ENCODE measurements at places on chromosomes 12 and 14.

DNA sequence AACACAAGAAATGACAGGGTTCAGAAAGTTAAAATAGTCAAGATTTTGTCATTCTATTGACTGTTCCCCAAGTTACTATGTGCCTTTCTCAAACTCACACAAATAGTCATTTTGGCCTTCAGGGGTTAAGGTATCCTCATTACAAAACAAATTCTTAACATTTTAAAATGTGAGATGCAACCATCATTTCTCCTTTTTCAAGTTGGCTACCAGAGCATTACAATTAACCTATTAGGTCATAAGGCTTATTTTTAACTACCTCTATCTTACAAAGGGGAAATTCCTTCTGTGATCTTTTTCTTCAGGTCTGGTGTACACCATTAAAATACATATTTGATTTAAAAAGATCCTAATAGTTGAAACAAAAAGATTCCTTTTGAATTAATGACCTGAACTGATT, 61.2 kb downstream of the SLC38A1 start:
- DNase-seq = no peak

DNA sequence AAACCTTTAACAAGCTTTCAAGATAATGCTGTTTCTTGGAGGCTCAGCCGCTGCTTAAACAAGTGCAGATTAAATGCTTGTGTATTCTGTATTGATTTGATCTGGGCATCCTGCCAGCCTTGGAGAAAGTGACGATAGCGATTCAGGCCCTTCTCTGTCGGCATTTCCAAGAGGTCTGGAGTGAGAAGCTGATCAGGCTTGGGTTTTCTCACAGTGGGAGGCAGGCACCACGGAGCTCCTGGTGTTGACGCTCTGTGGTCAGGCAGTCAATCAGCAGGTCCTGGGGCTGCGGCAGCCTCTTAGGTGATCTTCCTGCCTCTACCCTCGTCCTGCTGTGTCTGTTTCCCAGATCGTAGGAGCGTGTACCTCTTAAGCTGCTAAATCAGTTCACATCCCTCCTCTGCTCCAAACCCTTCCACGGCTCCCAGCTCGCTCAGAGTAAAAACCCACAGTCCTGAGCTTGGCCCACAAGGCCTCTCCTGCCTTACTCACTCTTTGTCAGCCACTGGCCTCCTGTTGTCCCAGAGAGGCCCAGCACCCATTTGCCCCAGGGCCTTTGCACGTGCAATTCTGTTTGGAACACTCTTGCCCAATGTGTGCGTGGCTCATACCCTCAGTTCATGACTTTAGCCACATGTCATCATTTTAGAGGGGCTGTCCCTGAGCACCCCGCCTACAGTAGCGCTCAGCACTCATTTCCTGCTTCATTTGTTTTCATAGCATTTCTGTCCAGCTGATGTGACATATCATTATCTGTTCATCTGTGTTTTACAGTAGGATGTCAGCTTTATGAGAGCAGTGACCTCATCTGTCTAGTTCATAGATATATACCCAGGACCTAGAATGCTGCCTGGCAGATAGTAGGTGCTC, 155.4 kb downstream of the AACS start:
- no peak for DNase-seq

- DNase-seq = no peak
Observed at GRCh38 chr14:51592836-51593235, 58.9 kb upstream of the FRMD6 start.

GRCh38 chr14:65588426-65589140, 176.1 kb downstream of the FUT8 start:
- no peak for DNase-seq

DNA sequence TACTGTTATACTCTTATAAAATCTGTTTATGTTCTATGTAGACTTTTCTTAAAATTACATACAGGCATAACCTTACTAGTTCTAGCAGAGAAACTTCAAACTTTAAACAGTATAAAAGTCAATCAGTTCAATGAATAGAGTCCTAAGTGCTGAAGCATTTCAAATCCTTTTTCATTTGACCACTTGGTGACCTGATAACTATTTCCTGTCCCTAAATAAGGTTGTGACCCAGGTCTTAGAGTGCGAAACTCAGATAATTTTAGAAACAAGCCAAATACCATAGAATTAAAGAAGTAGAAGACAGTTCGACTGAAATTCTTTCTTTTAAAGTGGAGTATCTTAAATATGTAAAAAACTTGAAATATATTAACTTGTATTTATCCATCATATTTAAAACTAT, 96.2 kb upstream of the ALX1 start:
- no peak for DNase-seq

DNA sequence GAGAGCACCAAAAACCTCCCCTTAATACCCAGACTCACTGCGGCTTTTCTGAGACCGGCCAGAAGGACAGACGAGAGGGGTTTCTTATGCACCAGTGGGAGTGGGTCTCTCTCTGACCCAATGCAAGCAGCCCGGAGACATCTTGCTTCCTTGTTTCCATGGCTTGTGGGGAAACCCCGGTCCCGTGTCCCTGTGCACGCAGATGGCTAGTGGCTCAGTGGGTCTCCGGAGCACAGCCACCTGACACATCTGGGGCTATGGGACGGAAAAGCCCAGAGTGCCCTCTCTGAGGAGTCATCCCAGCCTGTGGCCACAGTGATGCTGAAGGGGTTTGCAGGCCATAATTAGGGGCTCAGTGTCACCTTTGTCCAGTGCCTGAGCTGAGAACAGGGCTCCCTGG, 197.6 kb downstream of the PHETA1 start:
- DNase-seq = no peak

DNA sequence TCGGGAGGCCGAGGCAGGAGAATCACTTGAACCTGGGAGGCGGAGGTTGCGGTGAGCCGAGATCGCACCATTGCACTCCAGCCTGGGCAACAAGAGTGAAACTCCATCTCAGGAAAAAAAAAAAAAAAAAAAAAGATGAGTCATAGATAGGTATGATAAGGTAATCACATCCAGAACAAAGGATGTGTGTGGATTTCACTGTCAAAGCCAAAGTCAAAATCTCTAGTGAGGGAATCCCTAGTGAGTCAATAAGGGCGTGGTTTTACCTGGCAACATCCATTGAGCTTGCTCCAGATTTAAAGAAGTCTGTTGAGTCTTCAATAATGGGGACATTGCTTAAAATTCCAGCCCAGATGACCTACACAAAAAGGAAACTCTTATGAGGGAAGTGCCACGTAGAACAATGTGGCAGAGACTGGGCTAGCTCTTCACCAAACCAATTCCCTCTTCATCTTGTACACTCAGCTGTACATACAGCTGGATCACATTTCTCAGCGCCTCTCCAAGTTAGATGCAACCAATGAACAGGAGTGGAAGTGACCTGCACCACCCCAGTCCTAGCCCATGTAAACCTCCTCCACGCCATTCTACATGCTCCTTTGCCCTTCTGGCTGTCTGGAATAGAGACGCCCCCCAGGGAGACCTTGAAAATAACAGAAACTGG, 23.4 kb downstream of the ALDH1L2 start:
- DNase-seq = no peak

DNA sequence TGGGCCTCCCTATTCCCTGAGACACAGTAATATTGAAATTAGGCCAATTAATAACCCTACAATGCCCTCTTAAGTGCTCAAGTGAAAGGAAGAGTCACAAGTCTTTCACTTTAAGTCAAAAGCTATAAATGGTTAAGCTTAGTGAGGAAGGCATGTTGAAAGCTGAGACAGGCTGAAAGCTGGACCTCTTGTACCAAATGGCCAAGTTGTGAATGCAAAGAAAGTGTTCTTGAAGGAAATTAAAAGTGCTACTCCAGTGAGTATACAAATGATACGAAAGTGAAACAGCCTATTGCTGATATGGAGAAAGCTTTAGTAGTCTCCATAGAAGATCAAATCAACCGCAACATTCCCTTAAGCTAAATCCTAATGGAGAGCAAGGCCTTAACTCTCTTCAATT, 140.8 kb downstream of the PTCSC3 start:
- no peak for DNase-seq

DNA sequence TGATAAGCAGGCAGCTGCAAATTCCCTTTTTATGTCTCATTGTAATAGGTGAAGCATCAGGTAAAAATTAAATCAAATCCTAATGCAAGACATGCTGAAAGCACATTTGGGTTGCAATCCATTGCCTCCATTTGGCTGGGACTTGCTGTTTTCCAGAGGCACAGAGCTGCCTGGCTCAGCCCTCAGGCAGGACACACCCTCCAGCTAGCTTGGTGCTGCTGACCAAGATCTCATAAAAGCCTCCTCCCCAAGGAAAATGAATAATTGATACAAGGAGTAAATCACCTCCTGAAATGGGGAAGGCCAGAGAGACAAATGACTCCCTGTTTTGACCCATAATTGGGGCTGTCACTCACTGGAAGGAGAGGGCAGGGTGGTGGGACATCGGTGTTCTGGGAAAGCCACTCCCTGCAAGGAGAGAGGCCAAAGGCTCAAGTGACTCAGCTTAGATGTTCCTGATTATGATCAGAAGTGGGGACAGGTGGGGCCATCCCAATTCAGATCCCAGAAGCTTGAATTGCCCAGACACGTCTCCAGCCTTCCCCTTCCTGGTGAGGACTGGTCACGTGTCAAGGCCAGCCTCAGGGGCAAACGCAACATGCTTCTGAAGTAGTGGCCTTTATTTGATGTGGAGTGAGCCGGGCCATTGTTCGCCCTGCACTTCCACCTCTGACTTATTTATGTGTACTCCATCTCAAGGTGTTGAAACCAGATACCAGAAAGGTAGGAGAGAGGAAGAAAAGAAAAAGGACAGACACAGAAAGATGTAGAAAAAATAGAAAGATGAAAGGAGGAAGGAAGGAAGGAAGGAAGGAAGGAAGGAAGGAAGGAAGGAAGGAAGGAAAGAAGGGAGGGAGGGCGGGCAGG, 773.7 kb downstream of the BCL11B start:
- no peak for DNase-seq

DNA sequence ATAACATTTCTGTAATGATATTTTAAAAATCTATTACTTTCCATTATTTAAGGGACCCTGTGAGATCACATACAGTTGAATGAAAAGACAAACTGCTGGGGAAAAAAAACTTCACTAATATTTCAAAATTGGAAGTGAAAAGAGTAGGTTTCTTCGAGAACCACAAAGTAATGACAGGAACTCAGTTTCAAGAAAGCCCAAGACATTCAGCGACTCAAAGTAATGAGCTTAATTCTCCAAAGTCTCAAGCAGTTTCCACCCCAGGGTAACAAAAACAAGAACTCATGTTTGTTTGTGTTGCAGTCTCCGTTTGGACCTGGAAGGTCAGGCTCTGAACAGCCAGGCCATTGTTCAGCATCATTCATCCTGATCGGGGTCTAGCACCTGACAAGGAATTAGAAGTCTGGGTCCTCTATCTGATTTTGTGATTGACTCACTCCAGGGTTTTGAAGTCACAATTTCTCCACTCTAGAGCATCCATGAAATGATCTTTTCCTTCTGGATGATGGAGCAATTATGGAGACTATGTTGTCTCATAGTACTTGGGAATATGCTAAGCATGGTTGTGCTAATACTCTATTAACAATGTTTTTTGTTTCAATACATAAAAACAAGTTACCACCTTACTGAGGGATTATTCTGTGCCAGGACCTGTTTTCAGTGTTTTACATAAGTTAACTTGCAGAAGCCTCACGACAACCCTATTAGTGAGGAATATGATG, 126.9 kb downstream of the SLC25A21 start:
- DNase-seq = no peak

DNA sequence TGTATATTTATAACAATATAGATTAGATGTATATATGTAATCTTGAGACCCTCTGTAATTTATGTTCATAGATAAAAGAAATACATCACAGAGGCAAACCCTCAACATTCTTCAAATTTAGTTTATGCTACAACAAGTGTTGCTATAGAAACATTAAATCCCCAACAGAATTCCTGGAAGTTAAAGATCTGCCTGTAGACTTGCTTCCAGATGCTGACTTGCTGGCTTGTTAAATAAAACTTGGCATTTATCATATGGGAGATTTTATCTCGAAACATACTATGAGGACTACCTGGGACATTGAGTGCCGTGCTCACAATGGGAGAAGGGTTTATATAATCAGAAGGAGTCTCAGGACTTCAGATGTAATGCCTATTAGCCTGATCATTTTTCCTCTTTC, 136.3 kb upstream of the PLXNC1 start:
- DNase-seq = no peak

- no peak for DNase-seq
Observed at GRCh38 chr14:39877577-39878190, 445.5 kb upstream of the FBXO33 start.

DNA sequence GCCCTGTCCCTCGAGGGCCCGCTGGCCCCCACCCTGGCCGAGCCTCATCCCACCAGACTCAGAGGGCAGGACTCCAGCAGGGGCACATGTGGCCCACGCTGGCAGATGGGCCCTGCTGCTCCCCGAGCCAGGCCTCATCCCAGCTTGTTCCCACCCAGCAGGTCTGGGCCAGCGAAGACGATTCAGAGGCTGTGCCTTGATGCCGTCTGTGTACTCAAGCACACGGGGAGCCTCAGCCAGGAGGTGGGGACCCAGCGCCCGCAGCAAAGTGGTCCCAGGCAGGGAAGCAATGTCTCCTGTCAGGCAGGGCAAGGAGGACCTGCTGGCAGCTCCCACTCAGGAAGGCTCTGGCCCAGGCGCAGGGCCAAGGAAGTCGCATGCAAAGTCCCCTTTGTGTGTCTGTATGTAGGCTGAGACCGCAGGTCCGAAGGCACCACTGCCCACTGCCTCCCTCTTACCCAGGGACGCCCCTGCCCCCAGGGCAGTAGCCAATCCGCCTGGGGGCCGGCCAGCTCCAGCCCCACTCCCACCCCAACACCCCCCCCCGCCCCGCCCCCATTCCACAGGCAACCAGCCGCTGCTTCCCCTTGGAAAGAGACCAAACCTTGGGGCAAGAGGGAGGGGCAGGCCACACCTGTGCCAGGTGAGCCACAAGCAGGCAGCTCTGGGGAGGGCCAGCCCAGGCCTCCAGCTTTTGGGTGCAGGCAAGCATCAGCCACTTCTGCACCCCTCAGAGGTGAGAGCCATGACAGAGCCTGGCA, 9.4 kb downstream of the DEGS2 start:
- DNase-seq = no peak

DNA sequence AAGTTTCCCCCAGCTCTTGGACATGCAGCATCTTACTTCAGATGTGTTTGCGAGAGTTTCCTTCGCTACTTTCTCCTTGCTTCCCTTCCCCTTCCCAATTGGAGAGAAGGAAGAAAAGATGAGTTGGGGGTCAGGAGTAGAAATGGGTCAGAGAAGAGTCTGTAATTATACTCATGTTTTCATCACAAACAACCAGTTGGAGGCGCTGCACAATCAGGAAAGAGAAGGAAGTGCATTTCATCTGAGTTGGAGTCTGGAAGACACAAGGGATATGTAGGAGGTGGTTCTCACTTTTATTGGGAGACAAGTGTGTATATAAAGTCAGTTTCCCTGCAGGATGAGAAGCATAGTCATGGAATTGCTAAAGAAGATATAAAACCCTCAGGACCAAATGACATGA, 31.3 kb upstream of the VSX2 start:
- no peak for DNase-seq

GRCh38 chr14:55724736-55725135, 144.7 kb downstream of the KTN1 start:
- DNase-seq = no peak

- peak; percentile 77 for DNase-seq
Observed at GRCh38 chr14:93939304-93940229, 12.4 kb downstream of the FAM181A start.
